ENCODE measurements at places on chromosomes 16 and 17.

DNA sequence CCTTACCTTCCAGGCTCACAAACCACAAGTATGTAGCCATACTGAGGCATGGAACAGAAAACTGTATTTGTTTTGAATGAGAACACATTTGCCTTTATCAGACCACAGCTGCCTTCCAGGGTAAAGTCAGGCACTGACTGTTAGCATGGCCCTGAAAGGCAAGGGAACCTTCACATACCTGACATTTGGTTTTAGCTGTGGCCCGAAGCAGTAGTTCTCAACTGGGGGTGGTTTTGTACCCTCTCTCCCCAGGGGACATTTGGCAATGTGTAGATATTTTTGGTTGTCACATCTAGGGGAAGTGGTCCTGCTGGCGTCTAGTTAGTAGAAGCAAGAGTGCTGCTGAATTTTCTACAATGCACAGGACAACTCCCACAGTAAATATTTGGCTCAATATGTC lies 9.2 kb downstream of the HERPUD1 start:
- no peak overlapping the region for H3K4me3 ChIP-seq
- peaks cover 30% of the 10 kb centered on the region for H3K4me1 ChIP-seq
- peaks cover 4% of the 10 kb centered on the region for H3K27me3 ChIP-seq
- H3K27ac ChIP-seq = peak overlapping the region; percentile 33

DNA sequence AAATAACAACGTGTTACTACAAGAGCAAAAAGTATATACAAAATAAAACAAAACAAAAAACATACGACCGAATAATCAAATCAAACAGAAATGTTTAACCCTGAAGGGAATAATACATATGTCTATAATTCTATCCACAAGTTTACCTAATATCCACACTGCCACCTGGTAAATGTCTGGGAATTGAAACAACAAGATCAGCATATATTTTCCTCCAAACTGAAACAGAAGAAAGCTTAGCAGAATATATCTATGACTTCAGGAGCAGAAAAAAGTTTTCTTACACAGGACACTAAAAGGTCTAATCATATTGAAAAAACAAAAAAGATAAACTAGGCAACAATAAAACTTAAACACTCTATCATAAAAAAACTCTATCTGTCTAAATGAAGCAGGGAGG lies 404.0 kb downstream of the CDH11 start:
- H3K27me3 ChIP-seq = peaks cover 9% of the 10 kb centered on the region
- no peaks in the 10 kb centered on the region for H3K4me1 ChIP-seq
- H3K27ac ChIP-seq = no peak overlapping the region
- H3K4me3 ChIP-seq = no peak overlapping the region
- DNase-seq = no peak

- no peaks in the 10 kb centered on the region for H3K36me3 ChIP-seq
- H3K4me1 ChIP-seq = no peaks in the 10 kb centered on the region
- DNase-seq = no peak
- no peak overlapping the region for H3K4me3 ChIP-seq
- no peak overlapping the region for H3K27ac ChIP-seq
- no peaks in the 10 kb centered on the region for H3K27me3 ChIP-seq
These were observed 106.3 kb upstream of the HSBP1 start for GRCh38 chr16:83701494-83701893.

DNA sequence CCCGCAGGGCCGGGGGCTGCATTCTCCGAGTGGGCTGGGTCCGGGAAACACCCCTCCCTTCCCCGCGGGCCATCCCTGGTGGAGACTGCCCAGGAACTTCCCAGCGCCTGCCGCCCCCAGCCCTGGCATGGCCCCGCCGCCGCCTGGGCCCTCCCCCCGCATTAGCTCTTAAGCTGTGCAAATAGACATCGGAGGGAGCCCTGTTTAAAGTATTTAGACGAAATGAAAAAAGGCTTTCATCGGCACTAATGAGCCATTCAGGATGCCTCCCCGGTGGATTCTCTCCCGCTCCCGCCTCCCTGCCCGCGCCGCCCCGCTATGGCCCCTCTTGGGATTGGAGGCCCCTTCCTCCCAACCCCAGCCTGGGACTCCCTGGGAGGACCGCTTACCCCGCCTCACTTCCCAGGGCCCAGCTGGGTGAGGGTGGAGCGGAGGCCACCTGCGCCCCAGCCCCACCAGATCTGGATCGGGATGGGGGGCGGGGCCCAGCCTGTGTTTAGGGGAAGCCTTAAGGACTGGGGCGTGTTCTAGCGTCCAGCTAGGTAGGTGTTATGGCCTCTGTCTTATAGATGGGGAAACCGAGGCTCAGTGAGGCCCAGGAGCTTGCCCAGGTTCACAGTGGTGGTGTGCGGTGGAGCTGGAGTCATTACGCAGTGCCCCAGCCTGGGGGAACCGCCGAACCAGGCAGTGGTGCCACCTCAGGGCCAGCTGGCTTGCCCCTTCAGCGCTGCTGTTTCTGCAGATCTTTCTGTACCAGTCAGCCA lies 19.7 kb downstream of the SEZ6 start:
- no peak overlapping the region for H3K4me3 ChIP-seq
- DNase-seq = no peak
- H3K36me3 ChIP-seq = no peaks in the 10 kb centered on the region
- H3K4me1 ChIP-seq = peaks cover 11% of the 10 kb centered on the region

- H3K4me1 ChIP-seq = peaks cover 41% of the 10 kb centered on the region
- peaks cover 6% of the 10 kb centered on the region for H3K27me3 ChIP-seq
- no peak overlapping the region for H3K4me3 ChIP-seq
- no peaks in the 10 kb centered on the region for H3K36me3 ChIP-seq
- peak; percentile 45 for DNase-seq
These were observed 151.9 kb upstream of the GSE1 start for GRCh38 chr16:85461022-85461813.

DNA sequence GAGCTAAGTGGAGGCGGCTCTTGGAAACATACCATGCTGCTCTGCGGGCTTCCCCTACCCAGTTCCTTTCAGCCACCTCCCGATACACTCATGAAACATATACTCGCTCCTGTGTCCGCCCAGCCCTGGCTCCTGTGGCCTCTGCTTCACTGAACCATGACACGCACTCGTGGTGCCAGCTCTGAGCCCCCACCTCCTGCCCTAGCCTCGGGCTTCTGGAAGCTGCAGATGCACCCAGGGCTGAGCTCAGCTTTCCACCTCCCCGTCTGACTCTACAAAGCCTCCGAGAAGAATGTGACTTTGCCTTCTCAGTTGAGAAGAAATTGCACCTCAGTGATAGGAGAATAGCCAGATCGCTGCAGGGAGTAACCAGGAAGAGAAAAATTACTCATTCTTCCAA lies 11.0 kb downstream of the CALB2 start:
- no peak overlapping the region for H3K4me3 ChIP-seq
- no peaks in the 10 kb centered on the region for H3K36me3 ChIP-seq
- no peak for DNase-seq
- H3K4me1 ChIP-seq = no peaks in the 10 kb centered on the region
- no peak overlapping the region for H3K27ac ChIP-seq
- H3K27me3 ChIP-seq = peaks cover 35% of the 10 kb centered on the region

DNA sequence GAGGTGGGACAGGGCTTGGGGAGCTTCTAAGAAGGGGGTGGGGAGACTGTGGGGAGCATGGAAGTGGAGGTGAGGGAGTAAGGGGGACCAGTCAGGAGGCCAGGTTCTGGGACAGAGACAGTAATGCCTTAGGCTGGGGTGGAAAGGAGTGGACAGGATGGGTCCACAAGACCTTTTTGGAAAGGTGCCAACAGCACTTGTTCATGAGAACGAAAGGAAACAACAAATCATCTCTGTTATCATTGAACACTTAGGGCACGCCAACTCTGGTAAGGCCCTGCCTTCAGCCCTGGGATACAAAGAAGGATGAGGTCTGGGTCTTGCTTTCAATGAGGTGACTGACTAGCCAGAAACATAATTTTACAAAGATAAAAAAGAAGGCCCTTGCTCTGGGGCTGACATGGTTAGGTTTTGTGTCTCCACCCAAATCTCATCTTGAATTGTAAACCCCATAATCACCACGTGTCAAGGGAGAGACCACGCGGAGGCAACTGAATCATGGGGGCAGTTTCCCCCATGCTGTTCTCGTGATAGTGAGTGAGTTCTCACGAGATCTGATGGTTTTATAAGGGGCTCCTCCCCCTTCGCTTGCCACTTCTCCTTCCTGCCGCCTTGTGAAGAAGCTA lies 113.8 kb downstream of the SLC39A11 start:
- peaks cover 2% of the 10 kb centered on the region for H3K27me3 ChIP-seq
- DNase-seq = no peak
- peaks cover 56% of the 10 kb centered on the region for H3K4me1 ChIP-seq
- no peak overlapping the region for H3K4me3 ChIP-seq

GRCh38 chr16:5906351-5906750 lies 808.8 kb upstream of the EEF2KMT start:
- H3K4me1 ChIP-seq = no peaks in the 10 kb centered on the region
- no peak overlapping the region for H3K27ac ChIP-seq
- H3K4me3 ChIP-seq = no peak overlapping the region

- H3K4me1 ChIP-seq = peaks cover 19% of the 10 kb centered on the region
- no peak overlapping the region for H3K27ac ChIP-seq
- no peaks in the 10 kb centered on the region for H3K36me3 ChIP-seq
- DNase-seq = no peak
- H3K4me3 ChIP-seq = no peak overlapping the region
These were observed 3.8 kb downstream of the PRR29 start for GRCh38 chr17:64001763-64002529.

DNA sequence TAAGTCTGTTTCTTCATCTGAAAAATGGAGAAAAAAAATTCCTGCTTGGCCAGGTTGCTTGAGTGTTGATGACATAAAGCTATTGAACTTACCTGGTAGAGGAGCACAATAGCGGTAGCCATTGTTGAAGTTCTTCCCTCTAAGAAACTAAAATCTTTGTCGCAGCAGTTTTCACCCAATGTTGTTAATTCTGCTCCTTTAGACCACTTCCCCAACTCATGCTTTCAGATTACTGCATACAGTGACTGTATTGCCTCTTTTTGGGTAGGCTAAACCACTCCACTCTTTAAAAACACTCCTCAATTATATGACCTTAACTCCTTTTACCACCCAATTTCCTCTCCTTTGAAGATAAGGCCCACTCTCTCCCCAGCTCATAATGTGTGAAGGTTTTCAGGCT lies 35.7 kb upstream of the CCL2 start:
- no peak overlapping the region for H3K4me3 ChIP-seq
- DNase-seq = no peak
- peaks cover 6% of the 10 kb centered on the region for H3K4me1 ChIP-seq
- H3K27ac ChIP-seq = no peak overlapping the region
- peaks cover 2% of the 10 kb centered on the region for H3K36me3 ChIP-seq
- peaks cover 5% of the 10 kb centered on the region for H3K27me3 ChIP-seq

DNA sequence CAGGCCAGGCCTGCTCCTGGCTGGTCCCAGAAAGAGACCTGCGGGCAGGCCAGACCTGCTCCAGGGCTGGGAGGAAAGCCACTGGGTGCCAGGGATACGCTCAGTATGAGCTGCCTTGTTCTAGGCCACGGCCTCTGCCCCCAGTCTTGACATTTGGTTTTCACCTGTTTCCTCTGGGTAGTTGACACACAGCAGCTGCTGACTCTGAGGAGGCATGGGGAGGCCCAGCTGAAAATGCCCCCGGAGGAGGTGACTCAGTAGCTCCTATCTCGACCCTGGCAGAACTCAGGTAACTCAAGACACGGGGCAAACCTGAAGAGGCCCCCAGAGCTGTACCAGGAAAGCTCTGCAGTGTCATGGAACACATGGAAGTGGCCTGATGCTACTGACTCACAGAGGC lies 13.9 kb upstream of the ADGRG1 start:
- peaks cover 16% of the 10 kb centered on the region for H3K27me3 ChIP-seq
- H3K4me3 ChIP-seq = no peak overlapping the region
- H3K27ac ChIP-seq = no peak overlapping the region
- no peak for DNase-seq
- no peaks in the 10 kb centered on the region for H3K36me3 ChIP-seq

DNA sequence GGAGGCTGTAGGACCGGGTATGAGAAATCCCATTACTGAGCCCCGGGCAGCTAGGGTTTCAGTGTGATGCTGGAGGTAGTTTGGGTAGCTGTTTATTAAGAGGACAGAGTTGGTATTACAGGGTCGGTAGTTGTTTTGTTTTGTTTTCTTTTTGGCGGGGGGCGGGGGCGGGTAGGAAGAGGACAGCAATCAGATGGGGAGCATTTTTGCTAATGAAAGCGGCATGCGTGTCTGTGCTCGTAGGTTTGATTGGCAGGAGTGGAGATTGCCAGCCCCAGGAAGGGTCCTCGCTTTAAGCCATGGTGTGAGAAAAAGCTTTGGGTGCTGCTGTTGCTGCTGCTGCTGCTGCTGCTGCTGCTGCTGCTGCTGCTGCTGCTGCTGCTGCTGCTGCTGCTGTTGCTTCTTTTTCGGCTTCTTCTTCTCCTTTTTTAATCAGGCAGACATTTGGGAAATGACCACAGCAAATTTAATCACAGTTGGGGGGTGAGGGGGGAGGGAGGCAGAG lies 498.5 kb upstream of the ZFHX3 start:
- H3K4me1 ChIP-seq = peaks cover 6% of the 10 kb centered on the region
- no peak overlapping the region for H3K27ac ChIP-seq
- no peak overlapping the region for H3K4me3 ChIP-seq
- DNase-seq = no peak
- peaks cover 39% of the 10 kb centered on the region for H3K27me3 ChIP-seq

- H3K27ac ChIP-seq = no peak overlapping the region
- DNase-seq = peak; percentile 35
- H3K27me3 ChIP-seq = no peaks in the 10 kb centered on the region
These were observed 7.6 kb downstream of the HDAC5 start for GRCh38 chr17:44115585-44116415.

DNA sequence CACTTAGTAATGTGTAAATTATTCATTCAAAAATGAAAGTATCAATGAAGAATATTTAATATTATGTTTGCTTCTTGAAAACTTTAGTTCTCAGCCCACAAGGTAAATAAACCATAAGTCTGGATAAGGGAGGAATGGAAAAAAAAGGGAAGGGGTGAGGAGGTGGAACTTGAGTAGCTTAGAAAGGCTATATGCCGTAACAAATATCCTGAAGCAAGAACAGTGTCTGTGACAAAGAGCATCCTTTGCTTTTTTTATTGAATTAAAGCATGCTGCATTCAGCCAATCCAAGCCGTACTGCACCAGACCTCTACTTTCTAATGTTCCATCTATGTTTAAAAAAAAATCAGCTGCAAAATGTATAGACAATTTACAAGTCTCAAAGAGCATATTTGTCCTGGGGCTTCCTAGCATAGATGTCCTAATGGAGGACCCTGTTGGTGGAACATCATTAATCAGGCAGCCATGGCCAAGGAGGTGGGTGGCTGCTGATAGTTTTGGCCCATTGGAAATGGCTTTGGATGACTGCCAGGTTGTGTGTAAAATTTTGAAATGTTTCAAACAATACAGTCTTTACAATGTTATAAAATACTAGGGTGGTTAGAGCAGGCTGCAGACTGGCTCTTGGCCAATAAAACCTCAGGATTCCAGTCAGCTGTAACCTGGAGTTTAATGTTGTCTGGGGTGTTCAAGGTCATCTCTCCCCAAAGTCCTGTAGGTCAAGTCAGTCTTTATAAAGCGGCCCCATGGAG lies 895.8 kb upstream of the SOX9 start:
- H3K4me3 ChIP-seq = no peak overlapping the region
- no peak for DNase-seq
- no peaks in the 10 kb centered on the region for H3K36me3 ChIP-seq
- no peak overlapping the region for H3K27ac ChIP-seq
- H3K4me1 ChIP-seq = peaks cover 11% of the 10 kb centered on the region

DNA sequence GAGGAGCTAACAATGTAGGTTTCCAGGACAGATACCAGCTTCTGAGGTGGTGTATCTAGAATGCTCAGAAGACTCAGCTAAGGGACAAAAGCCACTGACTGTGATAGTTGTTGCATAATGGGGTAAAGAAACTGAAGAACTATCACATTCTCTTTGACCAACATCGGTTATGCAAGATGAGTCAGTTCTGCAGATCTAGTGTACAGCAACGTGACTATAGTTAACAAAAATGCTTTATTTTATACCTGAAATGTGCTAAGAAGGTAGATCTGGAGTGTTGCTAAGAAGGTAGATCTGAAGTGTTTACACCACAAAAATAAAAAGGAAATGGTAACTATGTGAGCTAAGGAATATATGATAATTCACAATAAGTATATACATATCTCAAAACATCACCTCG lies 2.5 kb downstream of the KRTAP9-6 start:
- H3K36me3 ChIP-seq = no peaks in the 10 kb centered on the region
- DNase-seq = no peak
